Endothelial cell (in vitro differentiated cells): ENCODE measurements at places on chromosomes 1 and 21. TPM values are rescaled to one million over a fixed set of nuclear protein-coding genes. Genes with fewer than 3 reads are reported as not detected.

The AVPR1B gene
- not detected for total RNA-seq

The OR2G6 gene
- not detected for total RNA-seq

DNA sequence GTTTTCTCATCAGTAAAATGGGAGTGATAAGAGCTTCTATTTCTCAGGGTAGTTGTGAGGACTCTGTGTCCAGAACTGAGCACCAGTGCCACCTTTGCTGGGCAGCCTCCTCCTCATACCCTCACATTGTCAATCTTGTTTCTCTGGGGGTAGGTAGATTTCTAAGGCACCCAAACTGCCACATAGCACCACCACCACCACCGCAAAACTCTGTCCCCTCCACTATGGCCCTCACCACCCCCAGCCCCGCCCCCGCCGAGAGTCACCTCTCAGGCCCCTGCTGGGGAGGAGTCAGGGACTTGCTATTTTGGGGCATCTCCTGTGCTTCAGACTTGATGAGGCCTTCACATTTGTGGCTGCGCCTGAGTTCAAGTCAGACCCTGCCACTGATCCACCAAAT, 549.2 kb downstream of the PTPRU start:
- DNase-seq, result no peak

DNA sequence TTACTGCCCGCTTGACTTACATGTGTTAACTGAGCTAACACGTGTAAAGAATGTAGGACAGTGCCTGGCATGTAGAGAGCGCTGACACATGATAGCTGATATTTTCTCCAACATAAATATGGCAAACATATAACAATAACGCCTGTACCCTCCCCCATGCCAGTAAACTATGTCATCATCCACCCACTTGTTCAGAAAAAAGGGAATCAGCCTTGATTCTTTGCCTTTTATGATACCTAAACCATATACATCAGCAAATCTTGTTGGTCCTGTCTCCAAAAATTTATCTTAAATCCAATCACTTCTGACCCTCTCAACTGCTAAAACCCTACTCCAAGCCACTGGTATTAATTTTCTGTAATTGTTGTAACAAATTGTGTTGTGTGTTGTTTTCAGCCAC, 1.1 kb upstream of the ZNF692 start:
- DNase-seq, result no peak

- DNase-seq, result no peak
These were observed 30.3 kb upstream of the CLIC4 start for GRCh38 chr1:24714859-24715520.

DNA sequence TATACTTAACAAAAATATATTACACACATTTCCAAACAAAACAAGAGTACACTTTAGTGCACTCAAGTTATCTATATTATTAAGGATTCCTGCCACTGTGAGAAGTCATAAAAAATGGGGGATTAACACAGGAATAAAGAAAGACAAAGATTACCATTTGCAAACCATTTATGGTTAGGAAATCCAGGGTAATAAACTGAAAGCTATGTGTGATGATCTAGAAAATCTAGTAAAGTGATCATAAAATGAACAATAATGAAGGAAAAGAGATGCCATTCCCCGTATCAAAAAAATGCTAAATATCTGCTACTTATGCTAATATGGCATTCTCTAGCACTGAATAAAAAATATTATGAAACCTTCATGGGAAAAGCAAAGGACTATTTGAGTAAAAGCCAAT, 101.4 kb downstream of the AK5 start:
- no peak for DNase-seq

DNA sequence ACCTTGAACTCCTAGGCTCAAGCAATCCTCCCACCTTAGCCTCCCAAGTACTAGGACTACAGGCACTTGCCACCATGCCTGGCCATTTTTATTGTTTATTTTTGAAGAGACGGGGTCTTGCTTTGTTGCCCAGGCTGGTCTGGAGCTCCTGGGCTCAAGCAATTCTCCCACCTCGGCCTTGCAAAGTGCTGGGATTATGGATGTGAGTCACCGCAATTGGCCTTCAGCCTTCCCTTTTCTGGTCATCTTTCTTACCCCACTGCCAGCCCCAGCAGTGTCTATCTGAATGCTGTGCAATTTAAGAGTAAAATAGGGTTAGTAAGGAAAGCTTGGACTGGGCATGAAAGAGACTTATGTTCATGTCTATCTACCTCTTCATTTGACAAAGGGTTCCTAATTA, 6.1 kb upstream of the KLF17 start:
- DNase-seq, result no peak

GRCh38 chr1:65694126-65694525, 98.6 kb upstream of the PDE4B start:
- DNase-seq, result no peak
